ENCODE measurements at places on chromosomes 3 and 15.

DNA sequence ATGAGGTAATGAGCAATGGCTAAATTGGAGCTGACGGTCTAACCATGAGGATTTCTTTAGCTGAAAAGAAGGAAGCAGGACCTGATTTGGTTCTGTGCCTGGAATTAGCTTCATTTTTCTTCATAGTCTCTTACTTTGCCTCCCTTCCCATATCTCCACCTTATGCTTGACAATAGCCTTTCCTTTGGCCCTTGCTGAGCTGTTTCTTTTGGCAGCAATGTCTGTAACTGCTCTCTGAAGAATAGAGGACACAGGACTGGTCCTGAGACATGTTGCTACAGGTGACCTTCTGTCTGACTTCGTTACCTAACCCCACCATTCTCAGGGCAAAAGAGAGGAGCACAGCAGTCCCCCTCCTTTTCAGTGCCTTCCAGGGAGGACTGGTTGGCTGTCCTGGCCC is 122.4 kb downstream of the SSR3 start:
- no peak for DNase-seq

- DNase-seq = no peak
Observed at GRCh38 chr3:69255928-69256327, 130.0 kb downstream of the FRMD4B start.

- no peak for DNase-seq
Observed at GRCh38 chr3:47007001-47007400, 27.5 kb downstream of the NBEAL2 start.

DNA sequence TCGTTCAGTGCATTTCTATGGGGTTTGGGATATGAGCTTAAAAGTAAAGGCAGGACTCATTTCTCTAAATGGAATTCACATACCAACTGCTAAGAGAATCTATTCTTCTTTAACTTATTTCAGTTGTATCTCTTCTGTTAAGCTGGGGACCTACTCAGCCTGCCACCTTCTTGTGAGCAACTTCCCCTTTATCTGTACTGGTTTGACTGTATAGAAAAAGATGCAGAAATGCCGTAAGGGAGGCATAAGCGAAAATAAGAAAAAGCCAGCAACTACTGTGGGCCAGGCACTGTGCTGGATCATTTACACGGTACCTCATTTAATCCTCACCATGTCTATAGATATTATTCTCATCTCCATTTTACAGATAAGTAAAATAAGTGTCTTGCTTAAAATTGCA is 38.4 kb downstream of the RBMS3 start:
- DNase-seq = peak; percentile 59

GRCh38 chr3:194259982-194260766 is 91.0 kb downstream of the CPN2 start:
- DNase-seq = no peak

- DNase-seq = no peak
Observed at GRCh38 chr3:79367803-79368202, 400.0 kb downstream of the ROBO1 start.

- no peak for DNase-seq
Observed at GRCh38 chr15:27219636-27220035, 248.7 kb downstream of the GABRG3 start.

- no peak for DNase-seq
Observed at GRCh38 chr15:26561896-26562295, 211.0 kb downstream of the GABRB3 start.

DNA sequence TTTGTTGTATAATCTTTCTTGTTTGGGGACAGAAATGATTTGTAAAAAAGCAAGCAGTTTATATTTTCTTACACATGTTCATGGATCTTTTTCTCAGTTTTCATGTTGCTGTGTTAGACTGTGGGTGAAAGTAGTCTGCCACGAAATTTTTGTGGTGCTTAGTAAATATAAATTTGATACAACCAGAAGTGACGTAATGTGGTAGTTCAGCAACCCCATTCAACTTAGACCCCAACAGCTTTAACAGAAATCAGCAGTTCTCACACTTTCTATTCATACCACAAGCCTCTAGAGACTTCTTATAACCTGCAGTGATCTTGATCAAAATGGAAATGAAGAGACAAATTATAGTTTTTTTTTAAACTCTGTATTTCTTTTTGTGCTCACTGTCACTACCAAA is 120.2 kb upstream of the IGSF10 start:
- no peak for DNase-seq

DNA sequence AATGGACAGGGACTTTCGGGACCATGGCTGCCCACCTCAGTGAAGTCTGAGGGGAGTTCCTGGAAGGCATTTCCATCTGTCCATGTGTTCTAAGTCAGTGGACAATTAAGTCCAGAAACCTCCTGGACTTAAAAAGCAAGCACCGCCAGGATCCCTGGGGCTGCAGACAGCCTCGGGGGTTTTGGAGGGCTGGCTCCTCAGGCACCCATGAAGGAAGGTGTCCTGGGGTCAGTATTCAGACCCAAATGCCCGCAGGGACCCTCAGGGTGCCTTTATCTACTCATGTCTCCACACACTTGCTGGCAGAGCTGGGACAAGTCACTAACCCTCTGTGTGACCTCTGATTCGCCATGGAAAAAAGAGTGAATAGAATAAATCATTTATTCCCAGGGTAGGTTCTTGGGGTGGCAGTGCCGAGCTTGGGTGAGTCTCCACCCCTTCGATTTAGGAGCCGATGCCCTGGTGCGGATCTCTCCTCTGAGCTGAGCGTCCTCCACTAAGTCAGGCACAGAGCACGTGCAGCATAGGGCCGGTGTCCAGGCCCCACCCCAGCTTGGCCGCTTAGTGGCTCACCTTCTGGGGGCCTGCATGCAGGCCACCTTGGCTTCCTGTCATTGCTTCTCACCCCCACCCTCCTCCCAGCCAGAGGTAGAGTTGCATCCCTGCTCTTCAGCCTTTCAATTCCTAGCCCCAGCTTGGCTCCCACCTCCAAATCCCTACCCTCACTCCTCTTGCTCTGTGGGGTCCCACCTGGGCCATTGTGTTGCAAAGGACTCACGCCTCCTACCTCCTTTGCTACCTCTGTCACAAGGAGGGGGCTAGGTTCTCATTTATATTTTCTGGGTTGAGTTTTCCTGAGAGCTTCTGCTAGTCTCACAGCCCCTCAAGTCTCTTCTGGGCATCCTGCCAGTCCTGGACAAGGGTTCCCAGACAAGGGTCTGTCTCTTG is 19.9 kb downstream of the SLC6A6 start:
- no peak for DNase-seq

DNA sequence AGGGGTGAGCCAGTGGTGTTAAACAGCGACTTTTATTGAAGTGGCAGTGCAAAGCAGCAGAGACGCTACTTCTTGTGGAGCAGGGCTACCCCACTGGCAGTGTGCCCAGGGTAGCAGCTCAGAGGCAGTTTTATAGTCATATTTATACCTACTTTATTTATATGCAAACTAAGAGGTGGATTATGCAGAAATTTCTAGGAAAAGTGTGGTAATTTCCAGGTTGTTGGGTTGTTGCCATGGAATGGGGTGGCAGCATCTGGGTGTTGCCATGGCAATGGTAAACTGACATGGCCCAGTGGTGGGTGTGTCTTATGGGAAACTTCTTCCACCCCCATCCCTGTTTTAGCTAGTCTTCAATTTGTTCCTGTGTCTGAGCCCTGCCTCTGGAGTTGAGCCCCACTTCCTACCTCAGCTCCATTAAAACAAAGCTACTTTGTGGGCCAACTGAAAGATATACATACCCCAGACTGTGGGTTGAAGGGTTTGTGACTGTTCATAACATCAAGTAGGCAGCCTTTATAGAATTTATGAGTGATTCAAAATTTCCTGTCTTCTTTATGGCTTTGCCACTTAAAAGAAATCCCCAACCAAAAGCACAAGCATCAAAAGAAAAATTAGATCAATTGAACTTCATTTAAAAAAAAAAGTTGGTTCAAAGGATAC is 60.3 kb downstream of the EBLN2 start:
- no peak for DNase-seq

- DNase-seq = no peak
Observed at GRCh38 chr3:43957553-43957952, 266.8 kb downstream of the ABHD5 start.

DNA sequence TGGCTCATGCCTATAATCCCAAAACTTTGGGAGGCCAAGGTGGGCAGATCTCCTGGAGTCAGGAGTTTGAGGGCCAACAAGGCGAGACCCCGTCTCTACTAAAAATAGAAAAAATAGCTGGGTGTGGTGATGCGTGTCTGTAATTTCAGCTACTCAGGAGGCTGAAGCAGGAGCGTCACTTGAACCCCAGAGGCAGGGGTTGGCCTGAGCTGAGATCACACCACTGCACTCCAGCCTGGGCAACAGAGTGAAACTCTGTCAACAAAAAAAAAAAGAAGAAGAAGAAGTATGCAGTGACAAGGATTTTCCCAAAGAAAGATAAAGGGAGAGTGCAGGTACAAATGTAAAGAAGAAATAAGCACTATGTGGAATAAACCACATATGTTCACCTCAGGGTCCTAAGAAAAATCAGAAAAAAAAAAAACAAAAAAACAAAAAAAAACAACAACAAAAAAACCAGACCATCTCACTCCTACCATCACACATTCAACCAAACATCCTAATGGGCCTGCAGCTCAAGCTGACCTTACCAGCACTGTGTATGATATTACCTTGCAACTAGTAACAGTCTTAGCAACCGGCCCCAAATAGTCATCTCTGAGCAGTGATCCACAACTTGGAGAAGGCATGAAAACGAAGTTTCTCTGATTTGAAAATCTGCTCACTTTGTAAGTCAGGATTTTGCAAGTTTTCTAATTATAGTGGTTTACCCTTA is 296.7 kb upstream of the PROK2 start:
- peak; percentile 7 for DNase-seq

DNA sequence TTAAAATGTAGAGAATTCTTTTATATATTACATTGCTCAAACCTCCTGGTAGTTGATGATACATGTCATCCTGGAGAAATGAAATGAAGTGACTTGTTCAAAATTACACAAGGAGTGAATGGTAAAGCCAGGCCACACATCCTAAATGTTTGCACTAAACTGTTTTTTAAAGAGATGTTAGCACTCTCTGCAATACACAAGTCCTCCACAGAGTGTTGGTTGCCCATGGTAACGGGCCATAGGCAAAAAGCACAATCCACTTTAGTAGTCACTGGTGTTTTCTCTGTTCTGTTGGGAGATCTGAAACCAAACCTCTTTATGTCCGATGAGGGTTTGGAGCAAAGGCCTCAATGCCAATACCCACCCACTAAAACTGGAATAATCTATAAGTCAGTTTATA is 907.4 kb downstream of the NTRK3 start:
- peak; percentile 3 for DNase-seq

GRCh38 chr3:19384868-19385267 is 236.6 kb downstream of the KCNH8 start:
- DNase-seq = no peak

- no peak for DNase-seq
Observed at GRCh38 chr3:70970171-70970570, 613.4 kb downstream of the FOXP1 start.

GRCh38 chr3:45848392-45848791 is 6.5 kb upstream of the LZTFL1 start:
- DNase-seq = no peak

DNA sequence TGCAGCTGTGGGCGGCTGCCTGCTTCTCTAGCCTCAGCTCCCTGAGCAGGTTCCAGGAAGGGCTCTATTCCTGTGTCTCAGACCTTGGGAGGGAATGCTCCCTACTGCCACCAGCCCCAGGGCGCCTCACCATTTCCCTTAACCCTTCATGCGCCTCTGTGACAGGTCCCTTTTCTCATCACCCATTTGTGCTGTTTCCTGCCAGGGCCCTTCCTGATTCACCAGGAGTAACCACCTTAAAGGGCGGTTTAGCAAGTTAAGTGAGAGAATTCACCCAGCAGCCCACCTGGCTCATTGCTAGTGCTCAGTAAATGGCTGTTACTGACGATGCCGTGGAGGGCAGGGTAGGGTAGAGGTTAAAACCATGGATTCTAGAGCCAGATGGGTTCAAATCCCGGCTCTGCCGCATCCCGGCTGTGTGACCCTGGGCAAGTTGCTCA is 87.8 kb downstream of the WNT7A start:
- DNase-seq = no peak

DNA sequence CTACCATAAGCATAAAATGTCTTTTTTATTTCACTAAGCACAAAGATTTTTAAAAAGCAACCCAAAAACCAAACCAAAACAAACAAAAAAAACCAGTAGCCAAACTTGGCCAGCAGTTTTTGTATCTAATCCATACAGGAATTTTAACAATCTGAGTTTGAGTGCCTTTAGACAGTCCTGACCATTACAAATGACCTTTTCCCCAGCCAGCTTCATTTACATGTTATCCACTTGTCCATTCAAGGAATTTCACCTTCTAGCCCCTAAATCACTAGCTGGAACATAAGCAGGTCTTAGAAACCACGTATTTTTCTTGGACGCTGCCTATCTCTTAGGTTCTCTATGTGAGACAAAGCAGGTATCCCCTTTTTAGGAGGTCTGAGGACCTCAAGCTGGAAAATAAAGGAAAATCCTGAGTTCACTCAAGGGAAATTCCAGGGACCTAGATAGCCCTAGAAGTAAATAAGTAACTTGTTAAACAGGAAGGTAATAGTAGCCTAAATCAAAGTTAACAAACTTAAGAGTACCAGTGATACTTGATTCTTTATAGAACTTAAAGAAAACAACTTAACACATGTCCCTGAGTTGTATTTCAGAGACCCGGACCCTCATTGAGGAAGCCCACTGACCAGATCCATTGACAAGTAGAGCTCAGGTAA is 34.2 kb downstream of the CIP2A start:
- no peak for DNase-seq

GRCh38 chr15:43544266-43544665 is 26.9 kb downstream of the MAP1A start:
- no peak for DNase-seq

- DNase-seq = no peak
Observed at GRCh38 chr3:168289471-168290008, 193.8 kb upstream of the GOLIM4 start.

GRCh38 chr3:51734572-51734907 is 27.7 kb downstream of the GRM2 start:
- DNase-seq = no peak

- DNase-seq = no peak
Observed at GRCh38 chr3:183449791-183450190, 21.4 kb upstream of the MCF2L2 start.

DNA sequence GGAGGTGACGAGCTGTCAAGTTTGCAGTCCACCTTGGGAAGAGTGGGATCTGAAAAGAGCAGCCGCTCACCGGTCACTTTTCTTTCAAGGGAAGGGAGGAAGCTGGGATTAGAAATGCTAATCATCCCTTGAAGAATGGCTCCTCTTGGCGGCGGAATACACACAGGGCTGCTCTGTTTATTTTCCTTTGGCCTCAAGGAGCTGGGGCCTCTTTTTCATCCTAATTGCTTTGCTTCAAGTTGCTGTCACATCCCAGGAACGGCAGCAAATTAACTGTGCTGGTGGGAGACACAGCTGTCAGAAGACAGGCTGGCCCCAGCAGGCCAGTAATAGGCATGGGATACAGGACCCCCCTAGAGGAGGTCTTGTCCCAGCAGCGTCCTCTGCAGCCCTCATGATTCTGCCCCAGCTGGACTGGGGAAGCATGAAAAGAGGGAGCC is 6.7 kb downstream of the KBTBD13 start:
- no peak for DNase-seq

GRCh38 chr3:14518893-14519292 is 21.2 kb downstream of the GRIP2 start:
- no peak for DNase-seq
